Right kidney (tissue), 9 donors: ENCODE measurements at places on chromosomes 7 and 10.

- DNase-seq, result no peak
Observed at GRCh38 chr10:51029172-51029641, 45.1 kb upstream of the PRKG1 start.

- DNase-seq, result no peak
Observed at GRCh38 chr10:12350925-12351324, 1.6 kb downstream of the CAMK1D start.

GRCh38 chr7:49112222-49112621 is 187.9 kb downstream of the CDC14C start:
- no peak for DNase-seq

DNA sequence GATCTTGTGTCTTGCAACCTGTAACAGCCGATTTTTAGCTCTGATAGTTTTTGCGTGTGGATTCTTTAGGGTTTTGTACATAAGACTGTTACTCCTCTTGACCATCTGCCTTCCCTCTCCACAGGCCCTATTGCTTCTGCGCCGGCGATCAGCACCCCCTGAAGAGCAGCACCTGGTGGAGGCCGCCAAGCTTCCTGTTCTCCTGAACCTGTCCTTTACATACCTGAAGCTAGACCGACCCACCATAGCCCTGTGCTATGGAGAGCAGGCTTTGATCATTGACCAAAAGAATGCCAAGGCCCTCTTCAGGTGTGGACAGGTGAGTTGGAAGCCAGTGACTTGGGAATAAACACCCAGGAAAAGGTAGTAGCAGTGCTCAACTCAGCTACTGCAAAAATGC is 12.6 kb downstream of the FKBP6 start:
- no peak for DNase-seq

DNA sequence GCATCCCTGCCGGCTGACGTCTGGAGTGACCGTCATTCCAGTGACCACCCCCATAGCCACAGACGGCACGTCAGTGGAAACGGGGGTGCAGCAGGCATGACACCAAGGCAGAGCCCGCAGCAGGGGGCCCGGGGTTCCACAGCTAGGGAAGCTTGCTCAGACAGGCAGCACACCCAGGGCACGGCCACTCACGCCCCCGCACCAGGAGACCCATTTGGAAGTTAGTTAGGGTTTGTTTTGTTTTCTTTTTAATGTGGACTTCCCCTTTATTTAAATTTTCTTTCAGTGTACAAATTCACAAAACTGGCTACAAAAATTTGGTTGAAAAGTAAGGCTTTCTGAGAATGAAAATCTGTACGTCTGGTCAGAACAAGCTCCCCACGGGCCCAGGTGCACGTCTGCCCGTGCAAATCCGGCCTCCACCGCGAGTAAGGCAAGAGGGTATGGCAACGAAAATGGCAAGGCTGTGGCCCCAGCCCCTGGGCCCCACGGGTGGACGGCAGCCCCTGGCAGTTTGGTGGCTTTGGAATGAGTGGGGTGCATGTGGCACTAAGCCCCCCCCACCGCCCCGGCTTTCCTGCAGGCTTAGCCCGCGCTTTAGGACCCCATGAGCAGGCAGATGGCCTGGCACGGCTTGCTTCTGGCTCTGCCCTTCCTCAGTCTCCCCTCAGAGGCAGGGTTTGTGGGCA is 124.2 kb downstream of the FAM53B start:
- DNase-seq, result no peak

- no peak for DNase-seq
Observed at GRCh38 chr7:84042110-84042539, 152.5 kb downstream of the SEMA3A start.

DNA sequence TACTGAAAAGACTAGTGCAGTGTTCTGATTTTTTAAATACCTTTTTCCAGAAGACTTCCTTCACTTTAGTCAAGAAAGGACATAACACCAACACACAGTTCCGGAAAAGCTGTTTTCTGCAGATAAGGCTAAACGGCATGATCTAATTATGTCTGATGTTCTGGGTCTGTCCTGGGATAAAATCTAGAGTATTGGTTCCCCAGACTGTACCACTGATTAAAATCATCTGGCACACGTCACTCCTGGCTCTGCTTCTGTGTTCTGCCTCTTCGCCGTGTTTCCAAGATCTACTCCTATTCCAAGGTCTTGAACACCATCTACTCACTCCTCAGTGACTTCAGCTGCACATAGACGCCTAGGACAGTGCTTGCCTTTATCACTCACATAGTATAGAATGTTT is 100.8 kb upstream of the SFMBT2 start:
- DNase-seq, result no peak

- no peak for DNase-seq
Observed at GRCh38 chr10:78194050-78194449, 160.4 kb downstream of the RPS24 start.

- no peak for DNase-seq
Observed at GRCh38 chr7:155470686-155471638, 13.0 kb downstream of the EN2 start.

GRCh38 chr7:86407291-86407690 is 236.4 kb upstream of the GRM3 start:
- DNase-seq, result no peak

- no peak for DNase-seq
Observed at GRCh38 chr7:132752431-132752830, 176.2 kb upstream of the PLXNA4 start.

DNA sequence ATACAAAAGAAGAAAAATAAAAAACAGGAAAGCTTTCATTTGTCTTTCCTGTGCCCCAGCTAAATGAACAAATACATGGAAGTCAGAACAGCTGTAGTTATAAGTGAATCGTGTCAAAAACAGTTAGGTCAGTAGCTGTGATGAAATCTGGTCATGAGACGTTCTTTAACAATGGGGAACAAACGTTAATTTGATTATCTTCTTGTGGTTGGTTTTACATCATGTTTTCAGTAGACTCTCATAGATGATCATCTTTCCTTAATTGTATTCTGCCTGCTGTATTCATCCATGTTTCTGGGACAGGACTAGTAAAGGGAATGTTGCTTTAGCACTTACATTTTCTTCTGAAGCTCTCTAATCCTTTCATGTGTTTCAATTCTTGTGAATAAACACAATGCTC is 97.0 kb downstream of the PCLO start:
- no peak for DNase-seq

- DNase-seq, result no peak
Observed at GRCh38 chr10:86211691-86212390, 154.8 kb downstream of the GRID1 start.

DNA sequence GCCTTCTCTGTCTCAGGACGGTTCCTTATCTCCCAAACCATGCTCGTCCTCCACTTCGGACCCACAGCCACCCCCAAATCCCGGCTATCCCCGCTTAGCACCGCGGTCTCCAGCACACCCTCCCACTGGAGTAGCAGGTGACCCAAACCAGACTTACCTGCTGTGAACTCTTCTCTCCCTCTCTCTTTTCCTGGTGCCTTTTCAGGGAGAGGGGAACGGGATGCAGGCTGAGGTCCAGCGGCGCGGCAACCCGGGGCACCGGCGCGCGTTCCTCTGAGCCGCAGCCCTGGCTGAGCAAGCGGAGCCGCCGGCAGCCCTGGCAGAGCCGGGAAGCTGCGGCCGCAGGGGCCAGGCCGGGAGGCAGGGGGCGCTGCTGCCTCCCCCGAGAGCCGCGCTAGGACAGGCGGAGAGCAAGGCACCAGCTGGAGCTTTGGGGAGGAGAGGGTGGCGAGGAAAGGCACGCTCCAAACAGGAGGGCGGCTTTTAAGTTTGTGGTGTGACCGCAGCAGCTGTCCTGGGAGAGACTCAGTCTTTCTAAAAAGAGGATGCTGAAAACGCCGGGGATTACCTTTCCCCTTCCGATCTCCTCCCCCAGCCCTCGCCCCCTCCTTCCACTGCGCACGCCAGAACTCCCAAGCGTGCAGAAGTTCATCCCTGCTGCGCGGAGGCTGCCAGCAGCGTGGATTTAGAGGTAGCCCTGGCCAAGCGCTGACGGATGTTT is at the start of gene SEMA3D:
SEMA3D (minus strand) TSS at position 536 of the 721 bp plus-strand sequence. CDS start 65,165 bp downstream, outside the sequence.
- DNase-seq, result peak; percentile 95

- DNase-seq, result peak; percentile 18
Observed at GRCh38 chr10:48699011-48699627, 14.4 kb downstream of the WDFY4 start.

DNA sequence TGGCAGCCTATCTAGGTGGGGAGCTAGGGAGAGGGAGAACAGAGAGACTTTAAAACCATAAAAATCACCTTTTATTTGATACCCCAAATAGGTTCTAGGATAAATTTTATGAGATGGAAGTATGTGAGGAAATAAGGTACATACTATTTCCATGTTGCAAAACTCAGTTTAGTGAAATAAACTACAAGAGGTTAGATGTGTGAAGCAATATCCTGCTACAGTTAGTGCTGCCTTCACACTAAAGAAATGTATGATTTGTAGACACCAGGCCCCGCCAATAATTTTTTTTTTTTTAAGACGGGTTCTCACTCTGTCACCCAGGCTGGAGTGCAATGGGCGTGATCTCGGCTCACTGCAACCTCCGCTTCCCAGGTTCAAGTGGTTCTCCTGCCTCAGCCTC is 34.4 kb upstream of the RSBN1L start:
- no peak for DNase-seq

DNA sequence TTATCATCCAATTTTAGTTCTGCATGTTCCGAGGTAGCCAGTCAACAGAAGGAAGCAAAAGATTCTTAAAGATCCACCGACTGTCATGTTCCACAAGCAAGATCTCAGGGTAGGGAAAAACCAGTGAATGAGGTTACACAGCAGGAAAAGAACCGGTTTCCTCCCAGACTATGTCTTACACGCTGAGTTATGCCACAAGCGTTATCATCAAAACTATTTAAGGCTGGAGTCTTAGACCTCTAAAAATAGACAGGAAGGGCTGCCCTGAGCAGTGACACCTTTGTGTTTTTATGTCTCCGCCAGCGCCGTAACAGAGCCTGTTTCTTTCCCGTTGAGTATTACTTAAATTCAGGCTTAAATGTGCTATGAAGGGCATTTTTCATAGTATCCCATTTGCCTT is 48.3 kb downstream of the PROSER2 start:
- DNase-seq, result no peak

GRCh38 chr10:62096256-62096933 is 172.2 kb downstream of the RTKN2 start:
- no peak for DNase-seq

- no peak for DNase-seq
Observed at GRCh38 chr7:132412435-132412834, 163.8 kb downstream of the PLXNA4 start.

GRCh38 chr10:30114881-30115625 is 55.7 kb upstream of the JCAD start:
- peak; percentile 47 for DNase-seq

DNA sequence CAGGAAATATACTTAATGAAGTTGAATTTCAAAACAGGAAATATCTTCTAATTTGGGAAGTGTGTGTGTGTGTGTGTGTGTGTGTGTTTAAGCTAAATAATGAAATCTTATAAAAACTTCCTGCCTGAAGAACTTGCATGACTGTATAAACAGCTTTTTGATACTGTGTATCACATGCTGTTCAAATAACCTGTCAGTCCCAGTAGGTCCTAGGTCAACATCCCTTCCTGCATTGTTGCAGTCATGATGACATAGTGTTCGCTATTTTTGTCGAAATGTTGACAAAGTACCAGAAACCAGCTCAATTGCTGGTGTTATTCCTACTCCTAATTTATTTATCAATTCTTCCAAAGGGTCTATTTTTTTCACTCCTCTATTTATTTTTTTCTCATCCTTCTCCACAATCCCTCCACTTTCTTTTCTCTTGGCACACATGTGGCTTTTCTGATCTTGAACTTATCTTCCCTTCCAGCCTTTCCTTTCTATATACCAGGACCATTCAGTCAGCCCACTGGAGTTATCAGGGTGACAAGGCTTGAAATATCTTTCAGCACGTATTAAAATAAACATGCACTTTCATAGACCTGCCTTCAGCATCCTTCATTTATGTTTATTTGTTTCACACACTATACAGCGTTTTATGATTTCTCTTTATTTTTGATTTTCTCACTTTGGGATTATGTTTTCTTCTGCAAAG is 115.8 kb downstream of the PLXDC2 start:
- no peak for DNase-seq

- DNase-seq, result peak; percentile 88
Observed at GRCh38 chr7:82443547-82444219, at the start of gene CACNA2D1. TSS of gene CACNA2D1 (minus strand) at chr7:82443777.
